ENCODE measurements at places on chromosomes 4 and X.

DNA sequence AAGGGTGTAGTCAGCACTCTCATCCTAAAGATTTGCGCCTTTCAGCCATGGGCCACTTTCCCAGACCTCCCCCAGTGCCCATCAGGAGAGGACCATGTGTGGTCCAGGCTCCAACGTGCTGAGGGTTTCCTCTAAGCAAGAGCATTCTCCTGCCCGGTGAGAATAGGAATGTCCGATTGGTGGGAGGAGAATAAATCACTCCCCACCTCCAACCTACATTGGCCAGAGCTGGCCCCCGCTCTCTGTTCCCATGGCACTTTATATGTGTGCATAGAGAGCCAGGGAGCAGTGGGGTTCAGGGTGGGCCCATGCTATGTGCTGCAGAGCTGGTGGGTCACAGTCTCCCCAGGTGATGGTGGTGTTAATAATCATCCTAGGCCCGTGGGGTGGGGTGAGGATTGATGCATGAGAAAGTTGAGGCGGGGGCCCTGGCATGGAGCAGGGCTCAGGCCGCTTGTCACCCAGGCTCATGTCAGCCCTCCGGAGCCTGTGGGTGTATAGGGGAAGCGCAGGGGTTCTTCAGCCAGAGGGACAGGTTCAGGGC is 6.8 kb upstream of the SORCS2 start:
- DNase-seq: no peak

GRCh38 chrX:108285356-108285755 is 152.9 kb downstream of the COL4A6 start:
- no peak for DNase-seq

DNA sequence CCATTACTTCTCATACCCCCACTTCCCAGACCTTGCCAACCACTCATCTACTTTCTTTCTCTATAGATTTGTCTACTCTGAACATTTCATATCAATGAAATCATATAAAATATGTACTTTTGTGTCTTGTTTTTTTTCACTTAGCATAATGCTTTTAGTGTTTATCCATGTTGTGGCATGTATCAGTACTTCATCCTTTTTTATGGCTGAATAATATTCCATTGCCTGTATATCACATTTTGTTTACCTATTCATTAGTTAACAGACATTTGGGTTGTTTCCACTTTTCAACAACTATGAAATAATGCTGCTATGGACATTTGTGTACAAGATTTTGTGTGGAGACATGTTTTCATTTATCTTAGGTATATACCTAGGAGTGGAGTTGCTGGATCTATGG is 324.1 kb downstream of the OPHN1 start:
- DNase-seq: no peak

- no peak for DNase-seq
Measured at GRCh38 chrX:2521927-2522386, 21.2 kb upstream of the DHRSX start.

- DNase-seq: no peak
Measured at GRCh38 chr4:56637791-56638190, 43.3 kb downstream of the HOPX start.

GRCh38 chr4:88446124-88446523 is 10.8 kb upstream of the HERC5 start:
- DNase-seq: no peak

GRCh38 chr4:113449410-113449974 is 312.0 kb downstream of the CAMK2D start:
- no peak for DNase-seq

DNA sequence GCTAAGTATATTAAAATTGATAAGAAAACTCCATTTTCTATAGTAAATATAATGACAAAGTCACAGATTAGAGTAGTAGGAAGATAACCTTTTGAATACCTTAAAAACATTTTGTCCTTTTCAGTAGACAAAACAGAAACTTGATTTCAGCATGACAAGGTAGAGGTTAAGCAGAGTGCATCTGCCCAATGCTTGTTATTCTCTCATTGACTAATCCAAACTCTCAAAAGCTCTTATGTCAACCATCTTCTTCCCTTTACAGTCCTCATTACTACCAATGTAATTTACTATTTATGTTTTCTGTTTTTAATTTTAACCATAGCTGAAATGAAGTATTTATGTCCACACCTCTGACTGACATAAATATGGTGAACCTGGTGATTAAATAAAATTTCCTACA is 11.1 kb downstream of the NIPAL1 start:
- no peak for DNase-seq

- DNase-seq: no peak
Measured at GRCh38 chrX:48927123-48927522, 8.3 kb upstream of the PIM2 start.

Data from brain pericyte (primary cell).